Stimulated activated CD4-positive, alpha-beta T cell treated with anti-CD3 and anti-CD28 coated beads, TNF-alpha, amount 100 ng/mL, for 1 hour (primary cell): ENCODE measurements at places on chromosomes 7 and 10.
A peak's percentile ranks its signal among the peaks of the same experiment; 100 is the strongest.

DNA sequence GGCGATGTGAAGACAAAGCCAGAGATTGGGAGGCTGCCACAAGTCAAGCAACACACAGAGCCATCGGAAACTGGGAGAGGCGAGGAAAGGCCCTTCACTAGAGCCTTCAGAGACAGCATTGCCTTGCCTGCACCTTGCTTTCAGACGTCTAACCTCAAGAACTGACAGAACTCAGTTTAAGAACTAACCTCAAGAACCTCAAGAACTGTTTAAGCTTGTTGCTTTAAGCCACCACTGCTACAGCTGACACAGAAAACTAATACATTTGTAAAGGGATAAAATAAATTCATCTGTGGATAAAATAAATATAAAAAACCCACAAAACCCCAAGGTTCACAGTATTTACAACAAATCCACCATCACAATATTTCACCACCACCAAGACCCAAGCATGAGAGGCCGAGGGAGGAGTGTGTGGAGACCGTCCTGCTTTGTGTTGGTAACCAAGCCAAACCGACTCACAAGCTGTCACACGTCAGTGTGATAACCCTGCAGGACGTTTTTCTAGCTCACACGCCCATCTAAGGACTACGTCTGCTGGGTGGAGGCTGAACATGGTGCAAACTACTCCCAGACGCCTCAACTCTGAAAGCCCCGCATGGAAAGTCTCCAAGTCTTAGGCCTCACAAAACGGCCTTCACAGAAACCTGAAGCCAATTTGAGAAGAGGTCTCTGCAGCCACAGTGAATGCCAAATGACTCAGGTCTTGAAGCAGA, 116.8 kb downstream of the ABLIM1 start:
- peak; percentile 44 for DNase-seq

DNA sequence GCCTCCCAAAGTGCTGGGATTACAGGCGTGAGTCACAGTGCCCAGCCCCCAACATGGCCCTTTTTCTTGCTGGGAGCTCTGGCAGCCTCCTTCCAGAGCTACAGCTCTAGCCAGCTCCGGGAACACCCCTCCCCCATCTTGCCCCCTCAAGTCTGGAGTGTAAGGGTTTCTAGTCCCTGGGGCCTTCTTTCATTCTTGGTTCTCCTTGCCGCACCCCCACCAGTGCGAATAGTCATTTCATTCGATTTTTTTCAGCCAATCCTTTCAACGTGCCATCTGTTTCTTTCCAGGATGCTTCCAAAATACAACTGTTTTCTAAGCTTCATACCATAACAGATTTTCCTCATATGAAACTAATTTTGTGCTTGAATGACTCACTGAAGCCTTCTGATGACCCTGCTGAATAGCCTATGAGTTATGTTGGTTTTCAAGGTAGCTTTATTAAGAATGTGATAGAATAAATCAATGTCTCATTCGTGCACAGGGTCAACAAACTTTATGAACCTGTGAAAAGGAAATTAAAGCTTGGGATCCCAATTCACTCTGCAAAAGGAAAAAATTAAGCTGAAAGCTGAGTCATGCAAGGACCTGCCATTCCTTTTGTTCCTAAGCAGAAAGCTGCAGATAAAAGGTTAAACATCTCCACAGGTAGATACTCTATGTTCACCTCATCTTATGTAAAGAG, 38.6 kb downstream of the CDC14C start:
- DNase-seq, result no peak

GRCh38 chr7:42876182-42877068, 35.4 kb downstream of the C7orf25 start:
- peak; percentile 45 for DNase-seq

- DNase-seq, result no peak
Measured at GRCh38 chr7:26136831-26137230, 15.2 kb upstream of the NFE2L3 start.

GRCh38 chr7:48042636-48043035, 7.3 kb downstream of the C7orf57 start:
- no peak for DNase-seq
